ENCODE measurements at places on chromosomes 4 and X.

DNA sequence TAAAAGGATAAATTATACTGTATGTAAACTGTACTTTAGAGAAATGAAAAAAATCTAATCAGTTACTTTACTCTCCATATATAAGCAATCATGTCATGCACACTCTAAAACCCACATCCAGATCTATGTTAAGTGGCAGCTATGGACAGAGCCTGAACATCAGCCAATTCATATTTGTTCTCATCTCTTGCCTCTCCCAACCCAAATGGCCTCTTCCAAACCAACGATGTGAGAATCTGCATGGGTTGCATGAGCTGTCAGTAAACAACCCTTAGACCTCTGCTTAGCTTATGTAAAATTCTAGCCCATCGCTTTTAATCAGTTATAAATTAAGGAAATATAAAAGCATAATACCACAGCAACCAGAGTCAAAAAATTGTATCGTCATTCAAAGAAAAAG is 288.7 kb upstream of the INTU start:
- DNase-seq, result no peak

GRCh38 chr4:45701621-45702020 is 422.2 kb downstream of the GABRG1 start:
- DNase-seq, result no peak

GRCh38 chr4:88005946-88006345 is 1.5 kb upstream of the PKD2 start:
- DNase-seq, result no peak

GRCh38 chr4:43133566-43133965 is 241.1 kb downstream of the GRXCR1 start:
- no peak for DNase-seq

DNA sequence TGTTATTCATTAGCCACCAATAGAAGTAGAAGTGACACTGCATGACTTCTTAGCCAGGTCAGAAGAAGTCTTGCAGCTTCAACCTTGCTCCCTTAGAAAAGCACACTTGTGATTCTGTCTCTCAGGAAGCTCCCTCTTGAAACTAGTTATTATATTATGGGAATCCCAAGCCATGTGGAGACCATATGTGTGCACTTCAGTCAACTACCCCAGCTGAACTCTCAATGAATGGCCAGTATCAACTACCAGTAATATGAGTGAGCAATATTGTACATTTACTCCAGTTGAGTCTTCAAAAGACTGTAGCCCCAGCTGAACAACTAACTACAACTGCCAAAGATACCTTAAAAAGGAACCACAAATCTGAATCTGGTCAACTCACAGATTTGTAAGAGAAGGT is 77.1 kb upstream of the GABRA3 start:
- no peak for DNase-seq

- DNase-seq, result no peak
Measured at GRCh38 chrX:8042304-8042703, 115.1 kb upstream of the PNPLA4 start.

DNA sequence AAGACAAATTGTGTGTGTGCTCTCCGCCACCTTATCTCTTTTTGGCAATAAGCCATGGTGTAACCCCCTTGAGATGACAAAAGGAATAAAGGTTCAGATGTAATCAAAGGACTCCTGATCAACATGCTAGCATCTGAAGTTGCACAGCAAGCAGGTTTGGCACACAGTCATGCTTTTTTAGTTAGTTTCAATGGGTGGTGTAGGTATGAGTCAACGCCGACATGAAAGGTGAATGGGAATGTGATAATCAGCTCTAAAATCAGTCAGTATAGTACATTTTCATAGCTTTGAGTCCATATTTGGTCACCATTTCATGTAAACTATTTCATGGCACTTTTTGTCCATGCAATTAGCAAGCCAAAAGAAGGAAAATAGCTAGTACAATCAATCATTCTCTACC is 50.4 kb upstream of the ETNPPL start:
- no peak for DNase-seq

GRCh38 chr4:76623217-76624045 is 188.4 kb downstream of the SHROOM3 start:
- DNase-seq, result no peak

GRCh38 chr4:90718931-90719330 is 591.7 kb downstream of the CCSER1 start:
- no peak for DNase-seq

GRCh38 chr4:123452616-123453015 is 56.0 kb downstream of the SPRY1 start:
- DNase-seq, result peak; percentile 97

GRCh38 chr4:102578819-102579218 is 77.7 kb downstream of the NFKB1 start:
- no peak for DNase-seq

- no peak for DNase-seq
Measured at GRCh38 chr4:20612313-20612712, 87.9 kb upstream of the PACRGL start.

- no peak for DNase-seq
Measured at GRCh38 chr4:105236202-105236915, 89.7 kb downstream of the TET2 start.

DNA sequence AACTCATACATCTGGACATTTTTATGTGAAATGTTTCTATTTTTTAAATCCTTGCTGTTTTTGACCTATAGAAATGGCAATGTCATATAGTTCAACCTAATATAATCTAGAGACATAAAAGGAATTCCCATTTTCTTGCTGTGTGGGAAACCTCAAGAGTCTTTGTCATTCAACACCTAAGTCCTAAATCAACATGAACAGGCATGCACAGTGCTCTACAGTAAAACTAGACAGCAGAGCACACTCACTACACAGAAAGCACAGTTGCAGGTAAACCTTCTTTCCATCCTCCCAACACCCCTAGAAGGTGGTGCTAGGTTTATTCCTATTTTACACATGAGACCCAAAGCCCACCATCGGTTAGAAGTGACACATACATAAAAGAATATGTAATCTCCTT is 79.1 kb upstream of the C1QTNF7 start:
- no peak for DNase-seq

- no peak for DNase-seq
Measured at GRCh38 chr4:102343964-102344519, 1.2 kb downstream of the SLC39A8 start.

DNA sequence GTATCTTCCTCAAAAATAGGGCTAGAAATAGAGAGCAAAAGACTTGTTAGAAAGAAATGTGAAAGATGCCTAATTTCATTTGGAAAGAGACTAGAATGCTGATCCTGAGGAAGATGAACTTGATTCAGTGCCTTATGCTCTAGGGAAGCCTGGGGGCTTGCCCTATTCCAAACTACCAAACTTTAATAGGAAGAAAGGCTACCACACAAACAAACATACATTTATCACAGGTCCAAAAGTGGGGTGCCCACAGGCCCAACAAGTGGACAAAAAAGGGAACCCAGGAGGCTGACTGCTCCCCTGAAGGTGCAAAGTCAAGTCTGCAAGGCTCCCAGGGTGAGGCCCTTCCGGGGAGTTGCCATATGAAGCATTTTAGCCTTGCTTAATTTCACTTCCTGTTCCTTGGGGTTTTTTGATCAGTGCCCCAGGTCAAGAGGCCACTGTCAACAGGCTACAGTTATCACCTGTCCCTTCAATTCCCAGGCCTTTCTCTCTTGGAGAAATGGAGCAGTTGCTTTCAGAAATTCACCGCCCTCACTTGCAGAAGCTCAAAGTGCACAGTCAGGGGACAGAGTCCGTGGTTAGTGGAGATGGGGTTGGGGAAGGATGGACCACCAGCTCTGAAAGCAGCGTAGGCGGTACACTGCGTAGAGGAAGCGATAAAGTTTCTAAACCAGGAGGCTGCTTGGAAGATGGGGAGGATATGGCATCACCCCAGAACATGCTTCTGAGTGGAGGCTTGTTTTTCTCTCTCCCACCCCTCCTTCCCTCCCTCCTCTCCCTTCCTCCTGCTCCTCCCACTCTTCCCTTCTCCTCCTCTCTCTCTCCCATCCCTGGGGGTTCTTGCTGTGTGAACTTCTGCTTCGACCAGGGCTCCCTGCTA is 36.4 kb downstream of the TMEM154 start:
- peak; percentile 71 for DNase-seq

DNA sequence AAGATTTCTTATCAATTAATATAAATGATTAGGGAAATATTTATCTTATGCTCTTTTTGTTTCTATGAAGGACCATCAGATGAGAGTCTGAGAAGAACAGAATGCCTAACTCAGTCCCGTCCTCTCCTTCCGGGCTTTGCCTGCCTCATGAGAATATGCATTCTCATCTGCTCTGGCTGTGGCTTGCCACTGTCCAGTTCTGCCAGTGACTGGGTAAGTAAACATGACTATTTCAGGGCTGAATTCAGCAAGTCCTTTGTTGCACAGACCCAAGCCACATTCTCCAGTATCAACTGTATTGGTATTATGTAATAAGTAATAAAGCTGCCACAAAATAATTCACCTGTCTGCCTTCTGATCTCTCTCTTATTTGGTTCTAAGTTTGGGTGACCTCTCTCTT is 110.7 kb downstream of the WDFY3 start:
- no peak for DNase-seq

- DNase-seq, result peak; percentile 73
Measured at GRCh38 chr4:53706422-53707032, 115.2 kb upstream of the LNX1 start.

GRCh38 chr4:147960971-147961370 is 229.1 kb downstream of the ARHGAP10 start:
- DNase-seq, result no peak

GRCh38 chr4:121980643-121981042 is 28.8 kb upstream of the TRPC3 start:
- no peak for DNase-seq

DNA sequence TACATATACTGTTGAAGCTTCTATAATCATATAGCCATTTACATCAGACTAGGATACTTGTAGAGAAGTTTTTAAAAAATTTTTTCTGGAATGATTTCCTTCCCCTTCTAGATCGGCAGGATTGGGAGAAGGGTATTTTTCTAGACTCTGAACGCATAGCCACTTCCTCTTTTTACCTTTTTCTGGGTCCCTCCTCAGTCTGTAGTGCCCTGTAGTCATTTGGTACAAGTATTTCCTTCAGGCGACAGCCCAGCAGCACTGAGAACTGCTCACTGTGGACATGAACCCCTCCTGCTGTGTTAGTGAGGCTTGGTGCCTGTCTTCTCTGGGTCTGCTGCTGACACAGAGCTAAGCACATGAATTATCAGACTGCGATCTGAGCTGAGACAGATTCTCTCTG is 255.4 kb downstream of the ARHGAP10 start:
- peak; percentile 48 for DNase-seq

GRCh38 chr4:95465010-95465409 is 83.8 kb downstream of the UNC5C start:
- no peak for DNase-seq

DNA sequence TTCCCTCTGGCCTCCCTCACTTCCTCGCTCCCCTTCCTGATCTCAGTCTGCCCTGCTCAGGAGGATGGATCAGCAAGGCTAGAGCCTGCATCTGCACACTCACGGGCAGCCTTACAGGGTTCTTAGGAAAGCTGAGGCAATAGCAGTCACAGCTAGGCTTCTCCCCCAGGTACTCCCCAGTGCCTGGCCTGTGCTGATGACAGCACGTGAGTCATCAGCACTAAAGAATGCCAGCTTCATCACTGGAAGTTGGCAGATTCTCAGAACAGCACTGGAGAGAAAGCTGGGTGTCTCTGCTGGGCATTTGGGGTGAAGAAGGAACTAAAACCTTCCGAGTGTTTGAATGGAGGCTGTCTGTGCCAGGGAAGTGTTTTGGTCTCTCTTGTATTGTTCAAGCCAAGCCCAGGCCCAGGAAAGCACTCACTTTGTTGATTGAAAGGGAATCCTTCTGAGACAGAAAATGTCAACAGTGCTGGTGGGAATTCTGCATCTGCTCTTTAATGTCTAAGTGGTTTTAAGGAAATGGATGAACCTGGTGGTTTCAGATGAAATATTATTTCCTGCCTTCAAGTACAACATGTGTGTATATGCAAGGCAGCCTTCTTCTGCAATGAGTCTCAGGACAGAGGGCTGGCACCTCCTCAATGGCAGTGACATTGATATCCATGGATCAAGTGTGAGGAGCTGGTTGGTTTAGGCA is 73.0 kb upstream of the SCOC start:
- DNase-seq, result peak; percentile 60

- no peak for DNase-seq
Measured at GRCh38 chr4:147924604-147925412, 192.9 kb downstream of the ARHGAP10 start.

DNA sequence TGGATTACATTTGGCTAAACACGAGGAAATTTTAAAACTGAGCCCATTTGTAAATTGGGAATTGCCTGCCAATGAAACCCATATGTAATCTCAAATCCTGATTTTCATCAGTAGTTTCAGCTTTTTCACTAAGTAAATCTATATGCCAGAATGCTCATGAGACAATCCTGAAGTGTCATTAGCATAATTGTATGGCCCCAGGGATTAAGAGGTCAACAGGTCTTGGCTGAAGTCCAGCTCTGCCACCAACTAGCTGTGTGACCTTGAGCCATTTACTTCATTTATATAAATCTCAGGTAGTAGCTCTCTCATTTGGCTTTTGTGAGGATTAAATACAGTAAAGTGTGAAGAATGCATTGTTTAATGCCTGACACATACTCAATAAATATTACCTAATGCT is 320.5 kb upstream of the EMCN start:
- DNase-seq, result no peak

GRCh38 chr4:139658185-139658584 is 7.4 kb upstream of the MGST2 start:
- no peak for DNase-seq

GRCh38 chr4:171186700-171187099 is 626.5 kb upstream of the GALNTL6 start:
- no peak for DNase-seq

GRCh38 chr4:176193938-176194337 is 1.4 kb downstream of the SPATA4 start:
- DNase-seq, result no peak

DNA sequence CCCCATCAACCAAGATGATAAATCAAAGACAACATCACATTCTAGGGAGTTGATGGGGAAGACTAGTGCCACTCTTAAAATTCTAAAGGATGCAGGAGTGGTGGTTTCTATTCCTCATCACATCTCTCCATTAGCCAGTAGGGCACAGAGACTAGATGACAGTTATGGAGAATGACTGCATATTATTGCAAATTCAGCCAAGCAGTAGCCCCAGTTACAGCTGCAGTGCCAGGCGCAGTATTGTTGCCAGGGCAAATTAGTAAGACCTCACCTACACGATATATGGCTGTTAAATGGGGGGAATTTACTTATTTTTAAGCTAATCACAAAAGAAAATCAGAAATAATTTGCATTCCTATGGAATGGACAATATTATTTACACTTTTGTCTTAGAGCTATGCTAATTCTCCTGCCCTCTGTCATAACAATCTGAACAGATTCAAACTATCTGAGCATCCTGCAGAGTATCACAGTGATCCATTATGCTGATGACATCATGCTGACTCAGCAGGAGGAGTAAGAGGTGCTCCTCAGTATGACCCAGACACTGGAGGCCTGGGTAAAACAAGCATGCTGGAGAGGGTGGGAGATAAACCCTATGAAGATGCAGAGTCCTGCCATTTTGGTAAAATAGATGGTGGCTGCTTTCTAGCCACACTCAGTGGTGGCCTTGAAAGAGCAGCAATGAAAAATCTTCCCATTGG is 24.7 kb downstream of the ETNPPL start:
- no peak for DNase-seq

GRCh38 chrX:133749370-133749769 is 236.0 kb downstream of the GPC3 start:
- no peak for DNase-seq

Measured in suppressor macrophage treated with lipopolysaccharide for 1 hour (primary cell).